ENCODE measurements at places on chromosomes 5 and 9.

DNA sequence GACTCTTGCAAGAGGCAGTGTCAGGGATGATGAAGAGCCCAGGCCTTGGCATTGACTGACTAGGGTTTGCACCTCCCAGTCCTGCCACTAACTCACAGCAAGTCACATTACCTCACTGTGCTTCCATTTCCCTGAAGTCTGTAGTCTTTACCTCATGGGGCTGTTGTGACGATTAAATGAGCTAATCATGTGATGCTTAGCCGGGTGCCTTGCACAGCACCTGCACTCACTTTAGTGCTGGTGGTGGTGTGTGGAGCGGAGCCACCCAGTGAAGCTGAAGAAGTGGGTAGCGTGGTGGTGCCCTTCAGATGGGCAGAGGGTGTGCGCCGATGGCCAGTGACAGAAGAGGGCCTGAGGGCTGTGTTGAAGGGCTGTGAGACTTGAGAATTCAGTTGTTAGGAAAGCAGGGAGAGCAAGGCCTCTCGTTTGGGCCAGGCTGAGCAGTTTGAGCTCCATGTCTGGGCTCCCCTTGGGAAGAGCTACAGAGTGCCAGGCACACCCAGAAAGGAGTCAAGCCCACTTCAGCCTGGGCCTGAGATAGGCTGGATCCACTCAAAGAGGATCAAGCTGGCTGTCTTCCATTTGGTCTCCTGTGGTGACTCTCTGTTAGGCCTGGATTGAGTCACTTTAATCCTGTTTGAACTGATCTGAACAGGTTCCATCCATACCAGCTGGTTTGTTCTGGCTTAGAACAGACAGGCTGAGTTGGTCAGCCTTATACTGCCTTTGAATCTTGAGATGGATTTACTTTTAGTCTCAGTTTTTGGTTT is 42.5 kb downstream of the RALGPS1 start:
- H3K27ac ChIP-seq = no peak overlapping the region
- no peaks in the 10 kb centered on the region for H3K4me1 ChIP-seq
- H3K4me3 ChIP-seq = no peak overlapping the region
- no peaks in the 10 kb centered on the region for H3K36me3 ChIP-seq
- no peaks in the 10 kb centered on the region for H3K27me3 ChIP-seq

DNA sequence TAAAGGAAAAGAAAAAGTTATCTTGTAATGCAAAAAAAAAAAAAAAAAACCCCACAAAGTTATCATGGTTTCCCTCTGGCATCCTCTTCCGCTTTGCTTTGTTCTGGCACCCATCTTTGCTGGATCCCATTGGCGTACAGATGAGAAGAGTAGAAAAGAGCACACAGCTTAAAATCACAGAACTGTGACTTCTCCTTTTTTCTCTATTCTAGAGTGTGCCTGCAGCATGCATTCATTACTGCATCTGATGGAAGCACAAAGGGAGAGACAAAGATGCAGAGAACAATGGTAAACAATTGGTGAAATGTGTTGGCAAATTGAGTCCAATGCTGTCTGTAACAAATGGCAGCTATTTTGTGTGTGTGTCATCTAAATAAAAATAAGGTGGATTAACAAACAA is 440.8 kb upstream of the PIK3R1 start:
- no peaks in the 10 kb centered on the region for H3K4me1 ChIP-seq
- no peak overlapping the region for H3K27ac ChIP-seq
- no peak overlapping the region for H3K4me3 ChIP-seq
- no peak for DNase-seq

GRCh38 chr9:124423591-124423990 is 8.3 kb upstream of the PSMB7 start:
- H3K36me3 ChIP-seq = no peaks in the 10 kb centered on the region
- DNase-seq = no peak
- H3K27ac ChIP-seq = no peak overlapping the region
- no peaks in the 10 kb centered on the region for H3K4me1 ChIP-seq
- no peaks in the 10 kb centered on the region for H3K27me3 ChIP-seq
- no peak overlapping the region for H3K4me3 ChIP-seq

DNA sequence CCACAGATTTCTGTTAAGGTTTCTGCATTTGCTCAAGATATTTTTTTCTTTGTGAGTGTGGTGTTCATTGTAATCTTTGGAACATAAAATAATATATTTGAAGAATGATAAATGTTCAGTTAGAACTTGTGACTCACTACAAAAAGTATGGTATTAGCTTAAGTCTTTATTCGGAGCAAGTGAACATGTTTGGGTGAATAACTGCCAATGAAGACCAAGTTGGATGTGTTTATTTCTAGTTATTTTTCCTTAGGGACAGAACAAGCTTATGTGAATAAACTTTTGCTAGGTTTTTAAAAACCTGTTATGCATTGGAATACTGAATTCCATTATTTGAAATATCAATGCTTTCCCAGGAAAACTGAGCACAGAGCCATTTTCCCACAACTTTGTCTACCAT is 418.6 kb downstream of the SLCO4C1 start:
- no peaks in the 10 kb centered on the region for H3K27me3 ChIP-seq
- no peak overlapping the region for H3K27ac ChIP-seq
- H3K36me3 ChIP-seq = no peaks in the 10 kb centered on the region

GRCh38 chr9:110571801-110572483 is 7.6 kb downstream of the SVEP1 start:
- DNase-seq = no peak
- no peaks in the 10 kb centered on the region for H3K27me3 ChIP-seq
- no peaks in the 10 kb centered on the region for H3K4me1 ChIP-seq
- no peak overlapping the region for H3K27ac ChIP-seq
- no peaks in the 10 kb centered on the region for H3K36me3 ChIP-seq

DNA sequence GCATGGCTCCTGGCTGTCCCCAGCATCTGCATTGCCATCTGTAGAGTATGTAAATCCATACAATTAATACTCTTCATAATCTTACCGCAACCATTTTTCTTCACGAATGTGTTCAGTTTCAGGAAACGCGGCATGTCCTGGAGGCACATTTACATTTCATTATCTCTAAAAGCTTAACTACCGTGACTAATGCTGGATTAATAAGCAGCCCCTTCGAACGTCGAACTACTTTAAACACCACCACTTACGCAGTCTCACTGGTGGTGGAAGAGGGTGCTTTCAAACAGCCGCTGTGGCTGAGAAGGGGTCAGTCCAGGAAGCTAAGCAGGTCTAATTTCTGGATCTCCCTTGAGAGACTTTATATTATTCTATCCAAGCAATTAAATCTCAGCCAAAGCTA is 85.6 kb downstream of the C5orf15 start:
- no peak overlapping the region for H3K4me3 ChIP-seq
- H3K27ac ChIP-seq = no peak overlapping the region
- peaks cover 4% of the 10 kb centered on the region for H3K4me1 ChIP-seq
- no peak for DNase-seq
- H3K27me3 ChIP-seq = no peaks in the 10 kb centered on the region
- H3K36me3 ChIP-seq = no peaks in the 10 kb centered on the region

GRCh38 chr5:66472010-66472409 is 124.2 kb upstream of the MAST4 start:
- H3K4me1 ChIP-seq = no peaks in the 10 kb centered on the region
- no peak for DNase-seq
- no peaks in the 10 kb centered on the region for H3K27me3 ChIP-seq
- H3K36me3 ChIP-seq = no peaks in the 10 kb centered on the region
- no peak overlapping the region for H3K27ac ChIP-seq

GRCh38 chr5:135487839-135488514 is 35.8 kb upstream of the TIFAB start:
- H3K4me1 ChIP-seq = no peaks in the 10 kb centered on the region
- peaks cover 3% of the 10 kb centered on the region for H3K27me3 ChIP-seq
- no peaks in the 10 kb centered on the region for H3K36me3 ChIP-seq
- H3K4me3 ChIP-seq = no peak overlapping the region
- no peak for DNase-seq

DNA sequence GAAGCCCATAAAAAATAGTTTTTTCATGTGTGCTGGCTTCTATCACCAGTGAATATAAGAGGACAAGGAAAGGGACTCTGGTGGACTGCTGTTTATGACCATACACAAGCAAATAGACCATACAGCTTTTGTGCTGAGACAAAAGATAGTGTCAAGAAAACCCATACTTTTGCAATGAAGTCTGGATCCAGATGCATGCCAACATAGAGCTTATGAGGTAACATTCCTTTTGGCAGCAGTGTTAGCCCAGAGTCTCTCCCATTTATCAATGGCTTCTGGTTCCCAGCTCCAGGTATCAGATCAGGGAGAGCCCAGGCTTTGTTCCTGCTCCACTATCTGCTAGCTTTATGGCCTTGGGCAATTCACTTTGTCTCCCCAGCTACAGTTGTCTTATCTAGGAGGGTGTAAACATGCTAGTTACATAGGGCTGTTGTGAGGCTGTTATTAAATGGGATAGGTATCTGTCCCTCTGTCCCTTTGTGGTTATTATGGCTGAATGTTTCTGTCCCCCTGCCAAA is 55.6 kb downstream of the CCDC192 start:
- no peak overlapping the region for H3K4me3 ChIP-seq
- no peak for DNase-seq
- H3K27me3 ChIP-seq = no peaks in the 10 kb centered on the region
- H3K4me1 ChIP-seq = no peaks in the 10 kb centered on the region
- no peaks in the 10 kb centered on the region for H3K36me3 ChIP-seq

GRCh38 chr5:122741681-122742080 is 33.2 kb upstream of the SNX2 start:
- no peak for DNase-seq
- no peaks in the 10 kb centered on the region for H3K4me1 ChIP-seq
- no peak overlapping the region for H3K4me3 ChIP-seq
- H3K36me3 ChIP-seq = no peaks in the 10 kb centered on the region
- no peaks in the 10 kb centered on the region for H3K27me3 ChIP-seq

- no peaks in the 10 kb centered on the region for H3K4me1 ChIP-seq
- H3K36me3 ChIP-seq = no peaks in the 10 kb centered on the region
- H3K27ac ChIP-seq = no peak overlapping the region
- DNase-seq = no peak
These were observed 976 bp downstream of the RXFP3 start for GRCh38 chr5:33937017-33937706.

GRCh38 chr5:74441616-74442015 is 198.9 kb downstream of the ENC1 start:
- H3K27me3 ChIP-seq = no peaks in the 10 kb centered on the region
- DNase-seq = no peak
- no peak overlapping the region for H3K4me3 ChIP-seq
- H3K27ac ChIP-seq = no peak overlapping the region
- no peaks in the 10 kb centered on the region for H3K4me1 ChIP-seq

- no peak for DNase-seq
- no peaks in the 10 kb centered on the region for H3K36me3 ChIP-seq
- peaks cover 2% of the 10 kb centered on the region for H3K27me3 ChIP-seq
These were observed 288.0 kb upstream of the ANKRD55 start for GRCh38 chr5:56520986-56521730.

- no peaks in the 10 kb centered on the region for H3K27me3 ChIP-seq
- no peak for DNase-seq
- H3K4me1 ChIP-seq = peaks cover 43% of the 10 kb centered on the region
- H3K4me3 ChIP-seq = peak overlapping the region; percentile 59
- H3K36me3 ChIP-seq = peaks cover 4% of the 10 kb centered on the region
- H3K27ac ChIP-seq = peak overlapping the region; percentile 90
These were observed 708 bp upstream of the TUBB4B start for GRCh38 chr9:137240318-137240840.

GRCh38 chr9:88736136-88736637 is 201.2 kb downstream of the NXNL2 start:
- H3K36me3 ChIP-seq = no peaks in the 10 kb centered on the region
- DNase-seq = no peak
- H3K4me1 ChIP-seq = no peaks in the 10 kb centered on the region
- H3K27ac ChIP-seq = no peak overlapping the region
- H3K27me3 ChIP-seq = no peaks in the 10 kb centered on the region

- H3K27ac ChIP-seq = no peak overlapping the region
- no peak overlapping the region for H3K4me3 ChIP-seq
- H3K36me3 ChIP-seq = no peaks in the 10 kb centered on the region
- H3K4me1 ChIP-seq = no peaks in the 10 kb centered on the region
- DNase-seq = no peak
These were observed 672.5 kb upstream of the RORB start for GRCh38 chr9:73824671-73825070.

DNA sequence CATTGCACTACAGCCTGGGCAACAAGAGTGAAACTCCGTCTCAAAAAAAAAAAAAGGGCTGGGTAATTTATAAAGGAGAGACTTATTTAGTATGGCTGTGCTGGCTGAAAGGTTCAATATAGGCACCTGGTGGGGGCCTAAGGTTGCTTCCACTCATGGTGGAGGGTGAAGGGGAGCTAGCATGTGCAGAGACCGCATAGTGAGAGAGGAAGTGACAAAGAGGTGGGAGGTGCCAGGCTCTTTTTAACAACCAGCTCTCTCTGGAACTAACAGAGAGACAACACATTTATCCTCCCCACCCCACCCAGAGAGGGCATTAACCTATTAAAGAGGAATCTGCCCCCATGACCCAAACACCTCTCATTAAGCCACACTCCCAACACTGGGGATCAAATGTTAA is 28.9 kb upstream of the SERINC5 start:
- DNase-seq = no peak
- no peak overlapping the region for H3K4me3 ChIP-seq
- no peaks in the 10 kb centered on the region for H3K27me3 ChIP-seq

DNA sequence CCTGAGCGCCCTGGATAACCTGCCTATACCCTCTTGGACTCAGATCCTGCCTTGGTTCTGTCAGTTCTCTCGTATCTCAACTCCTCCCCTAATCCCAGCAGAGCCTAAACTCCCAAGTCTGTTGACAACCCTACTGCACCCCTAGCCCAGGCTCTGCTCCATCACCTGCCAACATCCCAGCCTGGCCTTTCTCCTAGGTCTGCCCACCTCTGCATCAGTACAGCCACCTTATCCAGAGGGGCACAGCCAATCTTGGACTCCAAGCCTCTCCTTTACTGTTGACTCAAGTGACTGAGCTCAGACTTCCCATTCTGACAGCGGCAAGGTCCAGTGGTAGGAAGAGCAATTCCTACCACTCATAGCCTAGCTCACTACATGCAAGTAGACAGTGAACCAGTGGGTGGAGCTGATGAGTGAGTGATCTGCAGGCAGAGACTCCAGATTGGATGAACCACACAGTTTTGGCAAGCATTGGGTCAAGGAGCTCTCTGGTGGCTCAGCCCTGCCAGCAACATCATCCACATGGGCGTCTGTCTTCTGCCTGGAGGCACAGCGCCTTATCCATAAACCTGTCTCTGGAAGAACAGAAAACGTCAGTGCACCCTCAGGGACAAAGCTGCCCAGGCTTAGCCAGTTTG is 26.5 kb downstream of the TRMO start:
- no peak for DNase-seq
- no peak overlapping the region for H3K27ac ChIP-seq
- H3K36me3 ChIP-seq = no peaks in the 10 kb centered on the region
- no peak overlapping the region for H3K4me3 ChIP-seq
- no peaks in the 10 kb centered on the region for H3K27me3 ChIP-seq

All from Panc1 (cell line).